Upper lobe of right lung (tissue), 1 donor: ENCODE measurements at places on chromosomes 13 and 19. TPM values are rescaled to one million over a fixed set of nuclear protein-coding genes. Genes with fewer than 3 reads are reported as not detected.

The NAPSA gene
- 1,895 TPM for total RNA-seq

DNA sequence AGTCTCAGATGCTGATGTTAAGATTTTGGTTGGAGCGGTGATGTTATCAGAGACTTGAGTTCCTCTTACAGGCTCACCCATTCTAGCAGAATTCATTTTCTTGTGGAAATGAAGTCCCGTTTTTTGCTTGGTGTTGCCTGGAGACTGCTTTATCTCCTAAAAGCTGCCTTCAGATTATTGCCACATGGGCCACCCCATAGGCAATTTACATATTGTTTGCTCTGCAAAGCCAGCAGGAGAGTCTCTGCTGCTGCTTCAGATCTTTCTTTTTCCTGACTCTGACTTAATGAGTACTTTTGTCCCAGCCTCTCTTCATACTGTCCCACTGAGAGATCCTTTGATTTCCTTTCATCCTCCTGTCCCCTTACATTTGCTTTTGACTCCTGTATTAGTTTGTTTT is 114.6 kb downstream of the TDRD3 start:
- no peaks in the 10 kb centered on the region for H3K4me1 ChIP-seq
- peaks cover 14% of the 10 kb centered on the region for H3K36me3 ChIP-seq
- DNase-seq: no peak

GRCh38 chr19:29211562-29212355 is 1.2 kb downstream of the UQCRFS1 start:
- H3K27me3 ChIP-seq: no peaks in the 10 kb centered on the region
- no peak for DNase-seq
- H3K4me3 ChIP-seq: peak overlapping the region; percentile 76

The CFD gene
- total RNA-seq: 153 TPM

- H3K27me3 ChIP-seq: no peaks in the 10 kb centered on the region
- DNase-seq: no peak
- H3K4me3 ChIP-seq: peak overlapping the region; percentile 97
- peaks cover 1% of the 10 kb centered on the region for H3K36me3 ChIP-seq
- H3K27ac ChIP-seq: peak overlapping the region; percentile 71
- H3K4me1 ChIP-seq: peaks cover 10% of the 10 kb centered on the region
These were observed 525 bp downstream of the BORA start for GRCh38 chr13:72728290-72728605.

The MAB21L1 gene
- 0.17 TPM for total RNA-seq

The RASIP1 gene
- total RNA-seq: 54.5 TPM

DNA sequence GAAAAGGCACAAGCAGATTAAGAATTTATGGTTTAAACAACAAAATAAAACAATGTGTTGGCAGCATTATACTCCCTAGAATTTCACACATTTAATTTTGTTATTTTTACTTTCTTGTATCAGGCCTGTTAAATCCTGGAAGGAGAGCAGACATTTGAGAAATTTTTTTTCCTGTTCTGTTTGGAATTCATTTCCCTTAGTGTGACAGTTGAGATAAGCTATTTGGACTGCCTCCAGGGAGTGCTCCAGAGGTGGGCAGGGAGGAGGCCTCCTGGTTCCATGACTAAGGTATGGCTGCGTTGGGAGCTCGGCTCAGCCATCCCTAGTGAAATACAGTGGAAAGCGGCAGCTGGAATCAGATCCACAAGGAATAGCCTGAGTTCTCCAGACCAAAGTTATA is 185.7 kb downstream of the KCNRG start:
- H3K36me3 ChIP-seq: no peaks in the 10 kb centered on the region
- no peak for DNase-seq
- H3K4me3 ChIP-seq: no peak overlapping the region
- no peak overlapping the region for H3K27ac ChIP-seq
- H3K4me1 ChIP-seq: peaks cover 8% of the 10 kb centered on the region

DNA sequence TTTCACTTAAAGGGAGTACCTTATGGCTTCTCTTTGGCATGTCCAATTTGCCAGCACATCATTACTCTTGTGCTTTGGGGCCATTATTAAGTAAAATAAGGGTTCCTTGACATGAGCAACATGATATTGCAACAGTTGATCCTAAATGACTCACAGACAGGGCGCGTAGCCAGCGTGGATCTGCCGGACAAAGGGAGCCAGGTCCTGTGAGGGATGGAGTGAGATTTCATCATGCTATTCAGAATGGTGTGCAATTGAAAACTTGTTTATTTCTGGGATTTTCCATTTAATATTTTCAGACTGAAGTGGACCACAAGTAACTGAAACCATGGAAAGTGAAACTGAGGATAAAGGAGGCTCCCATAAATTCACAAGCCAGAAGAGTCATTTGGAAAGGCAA is 48.6 kb upstream of the WASF3 start:
- H3K4me3 ChIP-seq: no peak overlapping the region
- H3K27me3 ChIP-seq: no peaks in the 10 kb centered on the region
- DNase-seq: no peak
- no peaks in the 10 kb centered on the region for H3K36me3 ChIP-seq

DNA sequence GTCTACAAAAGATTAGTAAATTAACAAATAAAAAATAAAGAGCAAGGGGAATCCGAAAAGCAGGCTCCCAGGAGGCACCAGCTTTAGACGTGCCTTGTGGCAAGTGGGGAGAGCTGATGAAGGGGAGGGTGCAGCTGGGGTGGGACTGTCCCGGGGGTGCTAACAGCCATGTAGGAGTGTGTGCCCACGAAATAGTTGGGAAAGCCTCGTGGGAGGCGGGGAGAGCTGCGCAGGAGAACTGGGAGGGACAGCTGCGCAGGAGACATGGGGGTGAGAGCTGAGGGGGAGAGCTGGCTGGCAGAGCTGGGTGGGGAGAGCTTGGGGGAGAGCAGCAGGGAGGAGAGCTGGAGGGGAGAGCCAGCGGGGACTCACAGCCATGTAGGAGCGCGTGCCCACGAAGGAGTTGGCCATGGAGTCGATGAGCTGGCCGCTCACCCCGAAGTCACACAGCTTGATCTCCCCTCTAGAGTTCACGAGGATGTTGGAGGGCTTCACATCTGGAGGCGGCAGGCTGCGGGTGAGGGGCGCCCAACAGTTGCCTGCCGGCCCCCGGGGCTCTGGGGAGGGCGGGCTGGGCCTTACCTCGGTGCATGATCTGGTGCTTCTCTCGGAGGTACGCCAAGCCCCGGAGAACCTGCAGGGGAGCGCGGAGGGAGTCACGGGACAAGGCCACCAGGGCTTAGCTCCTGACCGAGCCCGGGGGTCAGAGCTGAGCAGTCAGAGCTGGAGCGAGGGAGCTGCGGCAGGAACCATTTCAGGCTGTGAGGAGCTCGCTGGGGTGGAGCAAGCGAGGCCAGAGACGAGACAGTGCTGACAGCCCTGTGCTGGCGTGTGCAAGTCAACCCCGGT is 23.1 kb downstream of the MAP2K2 start:
- no peak overlapping the region for H3K4me3 ChIP-seq
- H3K36me3 ChIP-seq: peaks cover 63% of the 10 kb centered on the region
- H3K4me1 ChIP-seq: no peaks in the 10 kb centered on the region
- no peak overlapping the region for H3K27ac ChIP-seq

GRCh38 chr13:48949566-48950500 is 25.9 kb upstream of the FNDC3A start:
- H3K27me3 ChIP-seq: no peaks in the 10 kb centered on the region
- no peak overlapping the region for H3K4me3 ChIP-seq
- H3K27ac ChIP-seq: no peak overlapping the region
- H3K4me1 ChIP-seq: no peaks in the 10 kb centered on the region
- no peaks in the 10 kb centered on the region for H3K36me3 ChIP-seq

The HIPK4 gene
- total RNA-seq: 0.64 TPM

GRCh38 chr13:110363010-110363409 is 55.9 kb downstream of the COL4A2 start:
- peaks cover 25% of the 10 kb centered on the region for H3K4me1 ChIP-seq
- no peaks in the 10 kb centered on the region for H3K27me3 ChIP-seq
- H3K27ac ChIP-seq: no peak overlapping the region
- no peak overlapping the region for H3K4me3 ChIP-seq
- no peak for DNase-seq

DNA sequence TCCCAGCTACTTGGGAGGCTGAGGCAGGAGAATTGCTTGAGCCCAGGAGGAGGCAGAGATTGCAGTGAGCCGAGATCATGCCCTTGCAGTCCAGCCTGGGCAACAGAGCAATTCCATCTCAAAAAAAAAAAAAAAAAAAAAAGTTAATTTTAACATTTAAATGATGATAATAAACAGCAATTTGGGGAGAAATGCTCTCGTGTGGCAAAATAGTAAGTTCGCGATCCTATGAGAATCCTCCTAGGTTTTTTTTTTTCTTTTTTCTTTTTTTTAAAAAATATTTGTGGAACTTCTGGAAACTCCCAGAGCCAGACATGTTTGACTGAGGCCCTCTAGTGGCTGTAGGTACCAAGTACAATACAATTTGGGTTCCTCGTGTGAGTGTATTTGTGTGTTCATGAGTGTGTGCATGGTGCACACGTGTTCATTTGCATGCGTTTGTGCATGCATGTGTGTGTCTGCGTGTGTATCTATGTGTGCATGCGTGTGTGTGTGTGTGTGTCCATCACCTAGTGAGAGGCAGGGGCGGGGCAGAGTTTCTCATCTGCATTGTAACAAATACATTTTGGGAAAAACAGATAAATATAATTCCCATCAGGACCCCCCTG is 31.2 kb downstream of the TMPRSS9 start:
- H3K27me3 ChIP-seq: no peaks in the 10 kb centered on the region
- H3K27ac ChIP-seq: no peak overlapping the region
- no peak for DNase-seq
- H3K36me3 ChIP-seq: no peaks in the 10 kb centered on the region

GRCh38 chr13:97600458-97601075 is 166.6 kb downstream of the RAP2A start:
- H3K4me3 ChIP-seq: no peak overlapping the region
- H3K4me1 ChIP-seq: no peaks in the 10 kb centered on the region
- H3K27me3 ChIP-seq: no peaks in the 10 kb centered on the region
- H3K27ac ChIP-seq: no peak overlapping the region
- H3K36me3 ChIP-seq: no peaks in the 10 kb centered on the region

- H3K27ac ChIP-seq: no peak overlapping the region
- H3K4me3 ChIP-seq: no peak overlapping the region
- no peak for DNase-seq
- no peaks in the 10 kb centered on the region for H3K27me3 ChIP-seq
- H3K36me3 ChIP-seq: no peaks in the 10 kb centered on the region
These were observed 905.5 kb upstream of the PCDH20 start for GRCh38 chr13:62321139-62321538.
